ENCODE measurements at places on chromosomes 12 and 14. TPM values are rescaled to one million over a fixed set of nuclear protein-coding genes. Genes with fewer than 3 reads are reported as not detected.

MGP gene
- 33.9 TPM for polyA plus RNA-seq

LAG3 gene
- polyA plus RNA-seq, result 1.9 TPM

DNA sequence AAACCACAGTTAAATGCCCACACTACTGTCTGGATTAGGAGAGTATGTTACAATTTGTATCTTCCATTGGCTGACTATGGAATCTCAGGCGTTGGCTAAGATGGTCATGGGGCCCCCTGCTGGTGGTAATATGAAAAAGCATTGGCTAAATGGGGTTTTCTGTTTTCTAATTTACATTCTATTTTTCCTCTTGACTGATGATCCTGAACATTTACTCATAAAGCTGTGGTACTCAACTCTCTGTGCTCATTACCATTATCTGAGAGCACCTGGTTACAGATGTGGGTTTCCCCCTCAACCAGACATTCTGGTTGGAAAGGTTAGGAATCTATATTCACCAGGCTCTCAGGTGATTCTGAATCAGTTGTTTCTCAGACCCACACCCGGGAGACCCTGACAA is 64.8 kb downstream of the WSCD2 start:
- DNase-seq, result no peak

- no peak for DNase-seq
These were observed 593.0 kb downstream of the VRK1 start for GRCh38 chr14:97390096-97390724.

- no peak for DNase-seq
These were observed 32.6 kb downstream of the USP15 start for GRCh38 chr12:62292761-62293344.

DNA sequence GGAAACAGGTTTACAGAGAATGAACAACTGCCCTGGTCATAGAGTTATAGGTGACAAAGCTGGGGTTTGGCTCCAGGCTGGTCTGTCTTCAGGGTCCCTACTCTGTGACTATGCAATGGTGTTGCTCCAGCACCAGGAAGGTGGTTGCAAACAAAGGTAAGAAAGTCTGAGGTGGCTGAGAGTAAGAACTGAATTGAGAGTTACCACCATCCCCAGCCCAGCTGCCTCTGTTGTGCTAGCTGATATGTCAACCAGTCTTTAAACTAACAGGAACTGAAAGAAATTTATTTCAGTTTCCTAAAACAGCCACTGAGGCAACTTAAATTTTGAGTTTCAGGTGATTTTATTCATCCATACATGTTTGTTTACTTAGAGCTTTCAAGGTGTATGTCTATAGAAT is 111.0 kb upstream of the LRIG3 start:
- DNase-seq, result no peak

DNA sequence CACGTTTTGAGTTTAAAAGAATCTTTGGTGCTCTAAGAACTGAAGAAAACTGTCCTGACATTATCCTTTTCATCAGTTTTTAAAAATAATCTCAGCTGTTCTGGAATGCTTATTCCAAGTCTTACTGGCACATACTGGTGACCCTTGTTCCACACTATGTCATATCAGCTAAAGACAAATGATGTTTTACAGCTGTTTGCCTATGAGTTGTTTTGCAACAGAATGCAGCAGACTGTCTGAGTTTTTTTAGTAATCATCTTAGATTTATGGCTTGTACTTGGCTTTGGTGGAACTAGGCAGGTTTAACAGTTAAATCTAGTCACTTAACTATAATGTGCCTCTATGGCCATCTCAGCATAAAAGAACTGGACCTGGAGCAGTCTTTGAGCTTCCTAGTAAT is 91.6 kb upstream of the GRIN2B start:
- no peak for DNase-seq

- DNase-seq, result no peak
These were observed 276.5 kb downstream of the NUAK1 start for GRCh38 chr12:105862163-105862821.

GRCh38 chr12:76312315-76312714 is 35.9 kb downstream of the BBS10 start:
- no peak for DNase-seq
